Chondrocyte (in vitro differentiated cells): ENCODE measurements at places on chromosomes 4 and X.

GRCh38 chr4:184851200-184851541, 25.4 kb upstream of the ACSL1 start:
- no peak for DNase-seq

GRCh38 chrX:41881166-41881565, 42.2 kb downstream of the CASK start:
- no peak for DNase-seq

- no peak for DNase-seq
Measured at GRCh38 chr4:123415977-123416376, 19.4 kb downstream of the SPRY1 start.

DNA sequence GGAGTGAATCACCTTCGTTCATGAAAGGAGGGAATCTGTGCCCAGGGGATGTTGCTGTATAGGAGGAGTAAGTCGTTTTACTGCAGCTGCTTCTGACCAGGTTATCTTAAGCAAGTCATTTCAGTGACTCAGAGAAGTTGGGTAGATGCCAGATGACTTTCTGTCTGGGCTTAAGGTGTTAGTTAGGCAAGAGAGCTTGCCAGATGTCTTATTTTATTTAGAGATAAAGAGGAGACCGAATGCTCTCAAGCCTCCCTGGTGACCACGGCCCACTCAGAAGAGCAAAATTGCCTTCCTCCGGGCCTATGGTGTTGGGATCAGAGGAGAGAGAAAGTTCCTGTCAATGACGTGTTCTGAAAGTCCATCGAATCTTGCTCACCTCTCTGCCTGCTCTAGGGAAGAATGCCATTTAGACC, 16.3 kb upstream of the ZNF827 start:
- no peak for DNase-seq

GRCh38 chr4:55765070-55765469, 54.5 kb upstream of the EXOC1L start:
- DNase-seq = no peak
